Smooth muscle cell of the pulmonary artery (primary cell): ENCODE measurements at places on chromosomes 5 and 9. TPM values are rescaled to one million over a fixed set of nuclear protein-coding genes. Genes with fewer than 3 reads are reported as not detected.

Gene NPR3
- total RNA-seq, result 37.5 and 43.4 TPM in 2 replicates

Gene CACFD1
- 10.9 and 13.7 TPM in 2 replicates for total RNA-seq

Gene HSPB3
- 0.85 and 0.86 TPM in 2 replicates for total RNA-seq

Gene CEL
- 0.20 and 0.99 TPM in 2 replicates for total RNA-seq

Gene PPP2CA
- total RNA-seq, result 68.2 and 70.4 TPM in 2 replicates

Gene QRFP
- total RNA-seq, result not detected in 2 replicates

Gene SCGB3A2
- not detected in 2 replicates for total RNA-seq

Gene TDRD7
- total RNA-seq, result 9.2 and 9.8 TPM in 2 replicates

Gene TLX3
- total RNA-seq, result not detected in 2 replicates

Gene CATSPER3
- 0.10 and 0.13 TPM in 2 replicates for total RNA-seq

Gene ADAM19
- 24.6 and 26.9 TPM in 2 replicates for total RNA-seq

Gene CYLC2
- total RNA-seq, result not detected in 2 replicates

Gene AQP7
- total RNA-seq, result 0.13 TPM in 1 of 2 replicates, not detected in the other

Gene GNA14
- total RNA-seq, result 1.6 and 6.3 TPM in 2 replicates

Gene INSL4
- total RNA-seq, result not detected in 2 replicates

Gene STC2
- total RNA-seq, result 159 and 421 TPM in 2 replicates

Gene IFNE
- total RNA-seq, result 10.4 and 30.1 TPM in 2 replicates

Gene TIGD6
- 8.9 and 10.2 TPM in 2 replicates for total RNA-seq

Gene GCNT4
- total RNA-seq, result 1.8 and 5.0 TPM in 2 replicates

Gene KCNV2
- total RNA-seq, result not detected in 2 replicates

Gene PDZD2
- total RNA-seq, result 0.10 and 0.46 TPM in 2 replicates

Gene CCDC171
- total RNA-seq, result 2.2 and 2.4 TPM in 2 replicates

Gene PCDHB7
- total RNA-seq, result 0.33 and 1.1 TPM in 2 replicates

Gene SPINK4
- 0.91 TPM in 1 of 2 replicates, not detected in the other for total RNA-seq

Gene FBXO10
- 19.7 and 19.8 TPM in 2 replicates for total RNA-seq

Gene CTNND2
- total RNA-seq, result not detected in 2 replicates

Gene NUTM2G
- total RNA-seq, result not detected in 2 replicates

Gene NXNL2
- 1.1 and 1.3 TPM in 2 replicates for total RNA-seq

Gene NFIL3
- 16.1 and 29.3 TPM in 2 replicates for total RNA-seq

Gene UIMC1
- total RNA-seq, result 20.8 and 22.7 TPM in 2 replicates

Gene OTULINL
- 0.46 and 1.0 TPM in 2 replicates for total RNA-seq

Gene RASGEF1C
- not detected in 2 replicates for total RNA-seq

Gene CER1
- not detected in 2 replicates for total RNA-seq

Gene FOXI1
- not detected in 2 replicates for total RNA-seq

Gene SLCO6A1
- not detected in 2 replicates for total RNA-seq

Gene BTNL9
- total RNA-seq, result not detected in 2 replicates

Gene PCDHGB6
- total RNA-seq, result 3.9 and 4.8 TPM in 2 replicates

Gene SPOCK1
- total RNA-seq, result 305 and 1,070 TPM in 2 replicates

Gene GRM6
- not detected in 2 replicates for total RNA-seq

Gene FIBCD1
- 7.2 and 10.7 TPM in 2 replicates for total RNA-seq

Gene NUTM2F
- total RNA-seq, result not detected in 2 replicates

Gene TAS2R1
- not detected in 2 replicates for total RNA-seq

Gene FBP2
- total RNA-seq, result not detected in 2 replicates

Gene SLC23A1
- total RNA-seq, result not detected in 2 replicates

Gene SIT1
- 0.07 TPM in 1 of 2 replicates, not detected in the other for total RNA-seq

Gene SPARC
- 3,440 and 4,647 TPM in 2 replicates for total RNA-seq
